ENCODE measurements at places on chromosomes 1 and 21. TPM values are rescaled to one million over a fixed set of nuclear protein-coding genes. Genes with fewer than 3 reads are reported as not detected.

DNA sequence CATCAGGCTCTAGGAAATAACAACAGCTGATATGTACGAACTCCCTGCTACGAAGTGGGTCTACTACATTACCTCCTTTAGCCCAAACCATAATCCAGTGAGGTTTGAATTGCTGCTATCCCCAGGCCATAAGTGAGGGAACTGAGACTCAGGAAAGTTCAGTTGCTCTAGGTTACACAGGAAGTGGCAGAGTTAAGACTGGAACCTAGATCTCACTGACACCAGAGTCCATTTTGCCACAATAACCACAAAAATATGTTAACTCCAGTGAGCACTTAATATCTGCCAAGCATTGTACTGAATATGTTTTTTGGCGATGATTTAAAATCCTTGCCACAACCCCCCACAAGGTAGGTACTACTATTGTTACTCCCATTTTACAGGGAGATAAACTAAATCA lies 8.9 kb upstream of the TADA1 start:
- peak overlapping the region; percentile 21 for H3K27ac ChIP-seq
- H3K36me3 ChIP-seq, result no peaks in the 10 kb centered on the region
- peaks cover 23% of the 10 kb centered on the region for H3K4me1 ChIP-seq
- H3K27me3 ChIP-seq, result peaks cover 46% of the 10 kb centered on the region
- no peak for DNase-seq

DNA sequence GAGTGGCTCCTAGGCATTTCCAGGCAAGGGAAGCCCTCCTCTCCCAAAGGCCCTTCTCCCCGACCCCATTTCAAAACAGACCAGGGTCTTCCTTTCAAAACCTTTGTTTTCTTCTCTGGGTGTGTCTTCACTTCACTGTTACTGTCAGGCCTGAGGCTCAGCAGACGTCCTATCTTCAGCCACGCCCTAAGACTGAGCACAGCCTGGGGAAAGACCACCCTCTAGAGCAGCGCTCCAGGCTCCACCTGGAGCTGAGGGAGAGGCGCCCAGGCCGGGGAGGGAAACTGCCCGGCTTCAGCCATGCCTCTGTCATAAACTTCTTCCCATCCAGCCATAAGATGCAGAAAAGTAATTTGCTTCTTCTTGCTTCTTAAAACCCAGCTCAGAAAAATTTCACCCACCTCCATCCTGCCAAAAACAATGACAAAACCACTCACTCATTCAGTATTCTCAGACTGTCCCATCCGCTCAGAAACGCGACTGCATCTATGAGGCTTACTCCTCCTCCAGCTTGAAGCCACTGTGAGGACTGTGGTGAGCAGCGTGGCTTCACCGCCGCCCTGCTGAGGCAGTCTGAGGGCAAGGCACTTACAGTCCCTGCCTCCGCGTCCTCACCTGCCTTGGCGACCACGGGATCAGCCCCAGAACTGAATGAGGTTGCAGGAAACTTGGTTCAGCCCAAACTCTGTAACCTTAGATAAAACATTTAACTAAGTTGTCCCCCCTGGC lies 36.1 kb downstream of the VN1R5 start:
- H3K27ac ChIP-seq, result no peak overlapping the region
- H3K36me3 ChIP-seq, result peaks cover 3% of the 10 kb centered on the region
- no peak overlapping the region for H3K4me3 ChIP-seq

GRCh38 chr1:52592637-52593323 lies 9.4 kb upstream of the GPX7 start:
- no peaks in the 10 kb centered on the region for H3K4me1 ChIP-seq
- H3K27ac ChIP-seq, result no peak overlapping the region
- no peak for DNase-seq
- no peak overlapping the region for H3K4me3 ChIP-seq
- H3K36me3 ChIP-seq, result no peaks in the 10 kb centered on the region

- peaks cover 5% of the 10 kb centered on the region for H3K36me3 ChIP-seq
- peaks cover 47% of the 10 kb centered on the region for H3K4me1 ChIP-seq
- peaks cover 9% of the 10 kb centered on the region for H3K27me3 ChIP-seq
- DNase-seq, result peak; percentile 65
- no peak overlapping the region for H3K4me3 ChIP-seq
Measured at GRCh38 chr1:33086384-33086850, 5.5 kb downstream of the AZIN2 start.

DNA sequence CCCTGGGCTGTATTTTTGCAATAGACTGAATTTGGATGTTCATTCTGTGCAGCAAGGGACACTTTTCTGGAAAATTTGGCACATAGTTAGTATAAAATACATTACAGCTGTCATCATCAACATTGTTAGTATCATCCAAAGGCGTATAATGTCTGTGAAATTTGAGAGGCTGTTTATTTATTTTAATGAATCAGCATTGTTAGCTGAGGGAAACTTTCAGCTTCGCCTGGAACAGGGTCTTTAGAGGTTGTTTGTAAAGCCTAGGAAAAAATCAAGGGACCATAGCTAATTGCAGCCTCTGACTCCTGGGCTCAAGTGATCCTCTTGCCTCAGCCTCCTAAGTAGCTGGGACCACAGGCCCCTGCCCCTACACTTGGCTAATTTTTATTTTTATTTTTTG lies 106.8 kb upstream of the USP24 start:
- no peak overlapping the region for H3K4me3 ChIP-seq
- peaks cover 11% of the 10 kb centered on the region for H3K27me3 ChIP-seq
- peaks cover under 1% of the 10 kb centered on the region for H3K4me1 ChIP-seq
- no peak overlapping the region for H3K27ac ChIP-seq
- no peaks in the 10 kb centered on the region for H3K36me3 ChIP-seq
- DNase-seq, result no peak

GRCh38 chr1:215439549-215439948 lies 127.6 kb upstream of the KCTD3 start:
- DNase-seq, result no peak
- H3K4me1 ChIP-seq, result no peaks in the 10 kb centered on the region
- H3K27ac ChIP-seq, result no peak overlapping the region
- no peak overlapping the region for H3K4me3 ChIP-seq

GRCh38 chr21:42532466-42533181 lies 19.0 kb downstream of the SLC37A1 start:
- H3K4me1 ChIP-seq, result peaks cover 19% of the 10 kb centered on the region
- no peak overlapping the region for H3K27ac ChIP-seq
- no peaks in the 10 kb centered on the region for H3K27me3 ChIP-seq
- H3K36me3 ChIP-seq, result peaks cover 6% of the 10 kb centered on the region
- DNase-seq, result no peak
- no peak overlapping the region for H3K4me3 ChIP-seq

- no peak overlapping the region for H3K4me3 ChIP-seq
- DNase-seq, result peak; percentile 69
- peaks cover 50% of the 10 kb centered on the region for H3K27me3 ChIP-seq
- no peak overlapping the region for H3K27ac ChIP-seq
- no peaks in the 10 kb centered on the region for H3K36me3 ChIP-seq
Measured at GRCh38 chr1:93061895-93062792, 16.9 kb upstream of the MTF2 start.

- H3K27ac ChIP-seq, result no peak overlapping the region
- no peak for DNase-seq
- no peaks in the 10 kb centered on the region for H3K36me3 ChIP-seq
- H3K4me3 ChIP-seq, result no peak overlapping the region
Measured at GRCh38 chr1:24754229-24754628, 9.0 kb downstream of the CLIC4 start.

DNA sequence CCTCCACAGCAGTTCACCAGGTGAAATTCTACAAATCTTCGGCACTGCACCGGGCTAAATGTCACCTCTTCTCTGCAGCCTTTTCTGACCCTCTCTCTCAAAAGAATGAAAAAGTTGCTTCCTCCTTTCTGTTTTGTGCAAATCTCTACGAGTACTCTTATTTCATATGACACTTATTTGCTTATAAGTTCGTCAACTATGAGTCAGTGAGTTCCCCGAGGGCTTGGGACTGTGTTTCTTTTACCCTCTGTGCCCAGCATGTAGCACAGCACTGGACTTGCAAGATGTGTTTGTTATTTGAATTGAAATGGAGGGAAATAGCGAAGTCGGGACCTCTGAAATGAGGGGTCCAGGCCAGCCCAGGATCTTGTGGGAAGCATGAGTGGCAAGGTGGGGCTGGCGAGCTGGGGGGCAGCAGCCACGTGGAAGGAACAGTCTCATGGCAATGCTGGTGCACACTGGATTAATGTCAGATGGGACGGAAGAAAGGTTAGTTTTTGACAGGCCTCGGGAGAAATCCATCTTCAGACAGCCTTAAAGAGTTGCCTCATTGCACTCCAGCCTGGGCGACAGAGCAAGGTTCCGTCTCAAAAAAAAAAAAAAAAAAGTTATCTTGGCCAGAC lies 6.2 kb downstream of the SLC6A9 start:
- peaks cover 12% of the 10 kb centered on the region for H3K4me1 ChIP-seq
- no peak overlapping the region for H3K27ac ChIP-seq
- H3K4me3 ChIP-seq, result no peak overlapping the region
- H3K36me3 ChIP-seq, result no peaks in the 10 kb centered on the region

DNA sequence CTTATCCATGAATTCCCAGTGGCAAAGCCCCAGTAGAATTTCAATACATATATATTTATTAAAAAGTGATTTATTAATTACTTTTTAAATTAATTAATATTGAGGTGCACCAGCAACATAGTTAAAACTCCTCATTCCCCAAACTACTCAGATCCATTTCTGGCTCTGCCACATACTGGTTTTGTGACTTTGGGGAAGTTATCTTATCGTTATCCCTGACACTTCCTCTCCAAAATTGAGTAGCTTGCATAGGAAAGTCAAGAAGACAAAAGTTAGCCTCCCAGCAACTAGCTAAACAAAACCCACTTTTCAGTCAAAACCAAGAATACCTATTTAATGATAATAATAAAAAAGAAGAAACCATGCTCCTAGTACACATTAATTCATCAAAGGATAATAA lies 35.9 kb downstream of the TCP10L start:
- no peaks in the 10 kb centered on the region for H3K36me3 ChIP-seq
- H3K27me3 ChIP-seq, result no peaks in the 10 kb centered on the region
- DNase-seq, result no peak
- no peak overlapping the region for H3K27ac ChIP-seq
- no peaks in the 10 kb centered on the region for H3K4me1 ChIP-seq
- no peak overlapping the region for H3K4me3 ChIP-seq

GRCh38 chr1:47930210-47930840 lies 66.9 kb downstream of the TRABD2B start:
- H3K4me1 ChIP-seq, result no peaks in the 10 kb centered on the region
- H3K36me3 ChIP-seq, result no peaks in the 10 kb centered on the region
- H3K4me3 ChIP-seq, result no peak overlapping the region
- no peak for DNase-seq

DNA sequence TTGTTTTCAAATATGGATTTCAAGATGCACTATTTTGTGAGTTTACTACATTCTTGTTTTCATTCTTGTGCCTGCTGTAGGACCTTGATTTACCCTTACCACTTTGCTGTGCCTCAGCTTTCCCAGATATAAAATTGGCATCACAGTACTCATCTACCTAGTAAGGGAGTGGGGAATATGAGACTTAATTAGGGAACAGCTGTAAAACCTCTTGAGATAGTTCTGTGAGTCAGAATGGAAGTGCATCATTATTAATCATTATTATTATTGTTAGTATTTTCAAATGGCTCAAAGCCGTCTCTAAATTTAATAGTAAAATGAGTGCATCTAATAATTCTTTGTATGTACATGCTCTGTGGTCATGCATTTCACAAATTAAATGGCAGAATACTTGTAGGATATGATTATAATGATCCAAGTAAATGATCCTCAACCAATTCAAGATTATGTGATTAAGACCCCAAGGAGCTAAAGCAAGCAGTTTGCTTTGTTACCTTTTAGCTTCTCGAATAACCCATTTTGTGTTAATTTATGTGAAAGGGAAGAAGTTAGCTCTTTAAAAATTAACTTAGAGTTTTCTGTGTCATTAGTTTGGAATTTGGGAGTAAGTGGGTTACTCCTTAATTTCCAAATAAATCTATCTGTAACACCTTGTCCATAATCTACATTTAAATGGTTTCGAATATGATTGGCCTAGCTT lies 155.4 kb downstream of the NFIA start:
- peaks cover 3% of the 10 kb centered on the region for H3K36me3 ChIP-seq
- H3K4me3 ChIP-seq, result no peak overlapping the region
- peaks cover 2% of the 10 kb centered on the region for H3K4me1 ChIP-seq

DNA sequence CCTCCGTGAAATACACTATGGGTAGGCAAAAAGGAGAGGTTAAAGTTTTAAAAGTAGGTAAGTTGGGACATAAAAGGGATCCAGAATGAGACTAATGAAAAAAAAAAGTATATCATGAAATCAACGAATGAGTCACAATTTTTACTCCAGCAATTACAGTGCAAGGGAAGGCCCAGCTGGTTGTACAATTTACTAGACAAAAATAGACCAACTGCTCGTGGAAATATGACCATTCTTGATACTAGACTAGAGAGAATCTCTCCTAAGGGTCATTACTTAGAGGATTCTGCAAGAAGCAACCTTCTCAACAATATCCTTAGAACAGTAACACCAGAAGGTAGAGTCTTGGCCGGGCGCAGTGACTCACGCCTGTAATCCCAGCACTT lies 55.1 kb upstream of the EFHD2 start:
- peaks cover 17% of the 10 kb centered on the region for H3K27me3 ChIP-seq
- peaks cover 36% of the 10 kb centered on the region for H3K4me1 ChIP-seq
- no peak overlapping the region for H3K27ac ChIP-seq
- no peak for DNase-seq
- H3K36me3 ChIP-seq, result no peaks in the 10 kb centered on the region

GRCh38 chr1:60727552-60727951 lies 354.8 kb upstream of the NFIA start:
- H3K27ac ChIP-seq, result no peak overlapping the region
- H3K4me1 ChIP-seq, result no peaks in the 10 kb centered on the region
- H3K36me3 ChIP-seq, result no peaks in the 10 kb centered on the region

DNA sequence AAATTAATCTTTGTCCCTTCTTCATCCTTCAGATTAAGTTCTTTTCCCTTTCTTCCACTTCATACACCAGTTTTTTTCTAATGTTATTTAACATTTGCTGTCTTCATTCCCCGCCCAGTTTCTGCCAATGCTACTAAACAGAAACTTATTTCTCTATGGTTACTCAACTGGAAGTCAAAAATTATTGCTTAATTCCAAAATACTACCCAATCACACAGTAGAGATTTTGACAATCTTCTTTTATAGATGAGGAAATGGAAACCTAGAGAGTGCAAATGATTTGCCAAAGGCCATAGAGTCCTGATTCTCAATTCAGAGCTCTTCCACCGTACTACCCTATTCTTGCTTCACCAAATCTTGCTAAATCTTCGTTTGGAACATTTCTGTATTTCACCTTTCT lies 58.1 kb upstream of the SH3GLB1 start:
- no peak overlapping the region for H3K4me3 ChIP-seq
- no peak overlapping the region for H3K27ac ChIP-seq
- H3K27me3 ChIP-seq, result no peaks in the 10 kb centered on the region
- H3K4me1 ChIP-seq, result no peaks in the 10 kb centered on the region
- no peak for DNase-seq
- no peaks in the 10 kb centered on the region for H3K36me3 ChIP-seq

- no peak overlapping the region for H3K4me3 ChIP-seq
- H3K36me3 ChIP-seq, result no peaks in the 10 kb centered on the region
- no peak overlapping the region for H3K27ac ChIP-seq
- H3K4me1 ChIP-seq, result peaks cover 2% of the 10 kb centered on the region
Measured at GRCh38 chr1:114094363-114094634, 59.4 kb downstream of the SYT6 start.

The TACSTD2 gene
- not detected for total RNA-seq

The GPR153 gene
- total RNA-seq, result 1.2 TPM

The UTS2 gene
- 0.73 TPM for total RNA-seq

The DMRTA2 gene
- total RNA-seq, result 0.12 TPM

The KCND3 gene
- not detected for total RNA-seq

The FAM229A gene
- 5.4 TPM for total RNA-seq

The HHIPL2 gene
- total RNA-seq, result 0.53 TPM

All from activated CD8-positive, alpha-beta memory T cell treated with anti-CD3 and anti-CD28 coated beads, Interleukin-2, amount 10 ng/mL, durations not matched to agents 7 days and 5 days (primary cell).